CD4-positive, alpha-beta T cell treated with Interleukin-1 beta for 1 hour (primary cell): ENCODE measurements at places on chromosomes 4 and X.

GRCh38 chr4:56215141-56215783, 172.0 kb downstream of the AASDH start:
- no peak for DNase-seq

- no peak for DNase-seq
Measured at GRCh38 chrX:136034668-136035067, 49.4 kb downstream of the SLC9A6 start.

DNA sequence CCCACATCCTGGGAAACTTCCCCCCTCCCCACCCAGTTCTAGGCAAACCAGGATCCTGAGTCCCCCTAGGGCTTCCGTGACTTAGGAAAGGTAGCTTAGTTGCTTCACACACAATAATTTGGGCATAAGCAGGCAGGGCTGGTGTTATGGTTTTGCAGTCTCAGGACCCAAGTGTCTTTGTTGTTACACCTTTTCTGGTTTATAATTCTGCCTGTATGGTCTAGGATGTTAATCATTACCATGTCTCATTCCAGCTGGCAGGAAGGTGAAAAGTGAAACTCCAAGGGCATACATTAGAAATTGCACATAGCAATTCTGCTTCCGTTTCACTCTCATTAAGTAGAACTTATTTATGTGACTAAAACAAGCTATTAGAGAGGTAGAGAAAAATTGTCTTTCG, 16.8 kb downstream of the UGT8 start:
- no peak for DNase-seq

DNA sequence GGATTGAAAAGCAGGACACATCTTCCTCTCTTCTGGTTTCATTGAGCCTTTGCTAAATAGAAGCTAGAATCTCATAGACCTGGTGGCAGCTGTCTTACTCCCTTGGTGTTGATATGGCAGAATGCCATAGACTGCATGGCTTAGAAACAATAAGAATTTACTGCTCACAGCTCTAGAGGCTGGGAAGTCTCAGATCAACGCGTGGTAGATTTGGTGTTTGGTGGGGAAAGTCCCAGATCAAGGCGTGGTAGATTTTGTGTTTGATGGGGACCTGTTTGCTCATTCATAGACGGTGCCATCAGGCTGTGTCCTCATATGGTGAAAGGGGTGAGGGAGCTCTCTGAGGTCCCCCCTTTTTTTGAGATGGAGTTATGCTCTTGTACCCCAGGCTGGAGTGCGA, 57.6 kb upstream of the PPP2R3B start:
- no peak for DNase-seq

DNA sequence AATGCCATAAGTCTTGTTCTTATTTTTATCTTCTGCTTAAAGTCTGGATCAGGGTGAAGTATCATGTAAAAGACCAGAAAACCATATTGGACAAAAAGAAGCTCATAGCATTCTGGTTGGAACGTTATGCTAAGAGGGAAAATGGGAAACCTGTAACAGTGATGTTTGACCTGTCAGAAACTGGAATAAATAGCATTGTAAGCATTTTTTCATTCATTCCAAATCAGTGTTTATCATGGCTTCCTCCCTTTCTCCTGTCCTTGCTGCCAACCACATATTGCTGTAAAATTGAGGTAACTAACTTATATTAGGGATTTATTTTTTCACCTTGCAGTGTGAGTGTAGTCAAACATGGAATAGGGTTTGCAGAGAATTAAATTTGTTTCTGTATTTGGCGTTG, 23.8 kb downstream of the MOSPD2 start:
- DNase-seq: no peak

DNA sequence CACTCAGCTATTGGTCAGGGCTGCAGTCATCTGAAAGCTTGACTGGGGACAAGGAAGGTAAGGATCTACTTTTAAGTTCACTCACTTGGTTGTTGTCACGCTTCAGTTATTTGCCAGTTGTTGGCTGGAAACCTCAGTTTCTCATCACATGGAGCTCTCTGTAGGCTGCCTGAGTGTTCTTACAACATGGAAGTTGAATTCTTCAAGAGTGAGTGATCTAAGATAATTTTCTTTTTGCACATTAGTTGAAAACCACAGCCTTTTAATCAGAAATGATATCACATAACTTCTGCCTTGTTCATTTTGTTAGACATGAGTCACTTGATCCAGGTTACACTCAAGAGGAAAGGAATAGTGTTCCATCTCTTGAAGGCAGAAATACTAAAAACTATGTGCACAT, 552.7 kb downstream of the RAPGEF2 start:
- DNase-seq: no peak

- no peak for DNase-seq
Measured at GRCh38 chr4:184310881-184311709, 93.4 kb upstream of the ENPP6 start.

DNA sequence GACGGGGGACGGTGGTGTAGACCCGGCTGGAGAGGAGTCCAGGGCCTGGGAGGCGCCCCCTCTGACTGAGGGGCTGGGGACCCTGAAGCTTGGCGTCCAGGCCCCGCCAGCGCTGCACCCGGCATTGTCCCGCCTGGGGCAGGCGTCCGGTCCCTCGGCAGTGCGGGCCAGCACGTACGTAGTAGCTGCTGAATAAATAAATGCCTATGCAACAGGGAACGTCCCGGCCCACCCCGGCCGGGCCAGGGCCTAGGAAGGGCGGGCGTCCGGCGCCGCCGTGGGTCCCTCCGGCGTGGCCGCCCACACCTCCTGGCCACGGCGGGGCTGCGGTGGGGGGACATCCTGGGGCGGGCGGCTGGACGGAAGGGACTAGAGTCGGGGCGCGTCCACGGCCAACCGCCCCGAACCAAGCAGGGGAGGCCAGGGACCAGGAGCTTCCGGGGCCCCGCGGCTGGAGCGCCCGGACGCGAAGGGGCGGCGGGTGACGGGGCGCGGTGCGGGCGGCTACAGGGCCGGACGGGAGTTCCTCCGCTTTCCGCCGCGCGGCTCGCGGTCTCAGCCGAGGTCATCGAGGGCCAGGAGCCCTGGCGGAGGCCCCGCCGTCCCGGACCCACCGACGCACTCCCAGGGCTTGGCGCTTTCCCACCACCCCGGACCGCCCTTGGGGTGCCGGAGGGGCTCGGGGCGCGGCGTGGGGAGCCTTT, 886 bp upstream of the WWC2 start:
- no peak for DNase-seq

DNA sequence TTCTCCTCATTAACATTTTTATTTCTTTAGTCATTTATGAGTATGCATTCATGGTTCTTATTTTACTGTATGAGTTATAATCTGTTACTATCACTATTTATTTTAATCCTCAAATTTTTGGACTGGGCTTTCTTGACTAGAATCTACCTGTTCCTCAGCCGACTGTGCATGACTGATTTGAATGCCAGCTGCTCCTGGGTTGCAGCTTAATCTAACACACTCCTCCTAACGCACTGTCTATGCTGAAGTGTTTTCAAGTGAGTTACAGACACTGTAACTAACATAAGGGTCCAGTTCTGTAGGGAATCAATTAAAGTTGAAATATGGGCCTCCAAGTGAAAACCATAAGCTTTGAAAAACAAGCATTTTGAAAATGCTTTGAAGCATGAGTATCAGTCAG, 137.4 kb upstream of the ARSJ start:
- DNase-seq: no peak

DNA sequence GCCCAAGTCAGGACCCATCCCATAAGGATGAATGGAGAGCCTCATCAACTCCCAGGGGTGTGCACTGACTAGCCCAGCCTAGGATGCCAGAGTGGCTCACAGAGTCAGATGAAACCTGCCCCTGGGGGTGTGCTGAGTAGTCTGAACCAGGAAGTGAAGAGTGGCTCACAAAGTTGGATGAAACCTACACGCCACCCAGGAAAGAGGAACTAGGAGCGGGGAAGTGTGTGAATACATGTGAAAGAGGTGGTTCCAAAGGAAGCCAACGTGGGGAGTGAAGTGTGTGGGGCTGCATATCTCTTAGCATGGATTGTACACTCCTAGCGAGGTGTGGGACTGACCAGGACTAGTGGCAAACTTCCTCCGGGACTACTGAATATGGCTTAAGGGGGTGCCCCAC, 902.1 kb upstream of the NDST4 start:
- no peak for DNase-seq

GRCh38 chrX:69163936-69164741, 1.1 kb downstream of the PJA1 start:
- peak; percentile 76 for DNase-seq

DNA sequence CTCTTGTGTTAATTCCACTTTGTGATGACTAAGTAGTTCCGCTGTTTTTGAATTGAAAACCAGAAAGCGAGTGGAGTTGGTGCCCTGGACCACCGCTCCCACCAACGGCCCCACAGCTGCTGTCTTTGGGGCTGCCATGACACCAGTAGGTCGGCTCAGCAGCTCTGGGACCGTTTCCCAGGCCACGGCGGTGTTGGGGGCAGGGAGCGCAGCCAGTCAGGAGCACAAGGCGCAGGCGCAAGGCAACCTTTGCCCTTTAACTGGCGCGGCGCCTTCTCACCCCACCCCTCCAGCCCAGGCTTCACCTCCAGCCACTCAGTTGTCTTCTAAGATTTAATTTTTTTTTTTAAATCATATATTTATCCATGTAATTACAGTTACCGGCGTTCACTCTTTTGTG, at the start of gene GK2:
TSS of gene GK2 (minus strand) at position 166 of the 400 bp plus-strand sequence. CDS start at position 138, 28 bp downstream.
- DNase-seq: no peak

- DNase-seq: no peak
Measured at GRCh38 chr4:81378386-81378785, 93.3 kb downstream of the RASGEF1B start.

GRCh38 chr4:183374950-183375555, 52.8 kb upstream of the CLDN24 start:
- no peak for DNase-seq

- no peak for DNase-seq
Measured at GRCh38 chr4:18162453-18162852, 140.9 kb upstream of the LCORL start.

- DNase-seq: no peak
Measured at GRCh38 chr4:3732076-3733028, 33.8 kb upstream of the ADRA2C start.

DNA sequence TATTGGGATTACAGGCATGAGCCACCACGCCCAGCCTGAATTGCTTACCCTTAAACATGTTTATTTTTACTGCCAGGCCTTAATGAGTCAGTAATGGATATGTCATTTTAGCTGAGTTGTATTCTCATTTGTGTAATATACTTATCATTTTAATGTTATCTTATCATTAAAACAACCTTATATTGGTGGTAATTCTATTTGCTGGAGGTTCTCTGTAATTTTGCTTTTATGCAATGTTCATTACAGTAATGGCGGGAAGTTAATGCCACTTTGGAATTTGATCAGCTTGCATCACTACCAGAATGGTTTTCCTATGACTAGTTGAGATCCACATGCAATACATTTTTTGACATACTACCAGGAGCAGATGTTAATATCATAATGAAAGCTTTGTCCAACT, 6.3 kb upstream of the PGAM4 start:
- no peak for DNase-seq

DNA sequence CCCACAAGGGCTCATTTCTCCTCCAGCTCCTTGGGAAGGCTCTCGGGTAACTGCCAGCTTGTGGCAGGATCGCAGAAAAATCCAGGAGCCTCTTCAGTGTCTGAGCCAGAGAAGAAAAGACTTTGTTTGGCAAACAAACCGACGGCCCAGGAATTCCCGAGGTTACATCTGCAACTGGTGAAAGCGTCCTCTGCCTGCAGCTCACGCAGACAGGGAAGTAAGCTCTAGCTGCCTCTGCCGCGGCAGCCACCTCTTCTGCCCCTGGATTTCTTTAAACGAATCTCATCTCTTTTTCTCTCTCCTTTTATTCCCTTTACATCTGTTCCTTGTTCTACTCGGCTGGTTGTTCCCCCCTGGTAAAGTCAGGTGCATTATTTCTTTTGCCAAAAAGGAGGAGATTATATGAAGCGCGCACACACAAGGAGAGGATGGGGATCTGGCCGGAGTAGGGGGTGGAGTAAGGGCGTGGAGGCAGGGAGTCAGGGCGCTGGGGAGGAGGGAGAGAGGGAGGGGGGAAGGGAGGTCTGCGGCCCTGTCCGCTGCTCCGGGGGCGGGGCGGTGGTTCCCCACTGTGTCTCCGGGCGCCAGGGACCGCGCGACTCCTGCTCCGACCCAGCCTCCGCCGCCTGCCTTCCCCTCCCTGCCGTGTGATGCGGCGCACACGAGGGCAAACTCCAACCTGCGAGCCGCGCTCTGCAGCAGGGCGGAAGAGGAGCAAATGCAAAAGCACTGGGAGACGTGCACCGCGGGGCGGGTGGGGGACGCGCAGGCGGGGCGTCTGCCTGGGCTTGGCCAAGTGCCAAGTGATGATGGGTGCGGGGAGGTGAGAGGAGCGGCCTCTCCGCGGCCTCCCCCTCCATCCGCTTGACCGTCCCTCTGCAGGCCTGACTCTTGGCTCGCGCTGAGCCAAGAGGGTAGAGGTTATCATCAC, at the start of gene DCHS2:
TSS of gene DCHS2 (minus strand) at position 459 of the 931 bp plus-strand sequence. CDS start at position 15, 444 bp downstream.
- no peak for DNase-seq

DNA sequence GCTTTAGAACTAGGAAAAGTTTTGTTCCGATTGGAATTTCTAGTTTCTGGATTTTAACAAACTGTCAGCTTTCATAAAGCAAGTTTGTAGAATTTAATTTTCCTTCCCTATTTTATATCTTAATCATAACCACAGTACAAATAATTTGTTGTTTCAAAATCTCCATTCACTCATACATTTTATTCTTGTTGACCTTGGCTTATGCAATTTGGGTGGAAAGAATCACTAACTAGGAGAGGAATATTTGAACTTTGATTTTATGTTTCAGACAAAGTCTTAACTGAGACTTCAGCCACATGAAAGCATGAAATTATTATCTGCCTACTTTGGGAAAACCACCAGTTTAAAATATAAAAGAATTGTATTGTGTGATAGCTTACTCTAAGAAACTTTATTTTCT, 427.9 kb downstream of the SPRY1 start:
- no peak for DNase-seq

DNA sequence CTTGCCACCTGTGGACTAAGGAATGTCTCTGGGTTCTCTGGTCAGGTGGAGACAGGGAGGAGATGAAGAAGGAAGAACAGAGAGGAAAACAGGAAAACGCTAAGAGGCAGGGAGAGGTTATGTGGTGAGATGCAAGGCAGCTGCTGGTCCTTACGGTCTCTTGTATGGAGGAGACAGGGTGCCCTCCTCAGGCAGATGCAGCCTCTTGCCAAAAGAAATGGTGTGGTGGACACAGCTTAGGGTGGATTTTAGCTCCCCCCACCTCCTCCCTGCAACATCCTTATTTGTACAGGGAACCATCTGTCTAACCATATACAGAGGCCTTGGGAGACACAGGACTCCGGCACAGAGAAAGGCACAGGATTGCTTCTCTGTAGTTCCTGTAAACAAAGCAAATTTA, 9.7 kb downstream of the OCIAD2 start:
- no peak for DNase-seq

GRCh38 chr4:81571105-81571504, 99.4 kb upstream of the RASGEF1B start:
- no peak for DNase-seq
